ENCODE measurements at places on chromosomes 3 and 15.

DNA sequence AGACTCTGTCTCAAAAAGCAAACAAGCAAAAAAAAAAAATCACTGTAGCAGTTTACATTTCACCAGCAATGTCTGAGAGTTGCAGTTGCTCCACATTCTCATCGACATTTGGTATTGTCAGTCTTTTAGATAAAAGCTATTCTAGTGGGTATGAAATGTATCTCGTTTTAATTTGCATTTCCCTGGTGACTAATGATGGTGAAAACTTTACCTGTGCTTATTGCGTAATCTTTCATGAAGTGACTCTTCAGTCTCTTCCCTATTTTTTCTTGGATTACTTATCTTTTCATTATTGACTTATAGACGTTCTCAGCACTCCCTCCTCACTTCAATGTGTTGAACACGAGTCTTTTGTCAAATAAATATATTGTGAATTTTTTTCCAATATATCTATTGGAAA is 37.2 kb upstream of the CLSTN2 start:
- no peak for DNase-seq

GRCh38 chr3:194584866-194585265 is 48.4 kb downstream of the TMEM44 start:
- no peak for DNase-seq

- DNase-seq, result no peak
Observed at GRCh38 chr3:117541721-117542120, 832.1 kb downstream of the TUSC7 start.

- DNase-seq, result no peak
Observed at GRCh38 chr3:113963879-113964278, 16.1 kb downstream of the ZDHHC23 start.

GRCh38 chr3:140731440-140732119 is 53.7 kb downstream of the TRIM42 start:
- DNase-seq, result no peak

- no peak for DNase-seq
Observed at GRCh38 chr3:2706144-2706835, 403.9 kb downstream of the IL5RA start.

GRCh38 chr3:22960105-22960984 is 242.8 kb upstream of the UBE2E2 start:
- DNase-seq, result peak; percentile 9

GRCh38 chr3:178658694-178659325 is 122.6 kb downstream of the KCNMB2 start:
- DNase-seq, result no peak

Data from hypothalamus (tissue), 51 donors.